Fibroblast of villous mesenchyme (primary cell): ENCODE measurements at places on chromosomes 12 and 14. TPM values are rescaled to one million over a fixed set of nuclear protein-coding genes. Genes with fewer than 3 reads are reported as not detected.

DNA sequence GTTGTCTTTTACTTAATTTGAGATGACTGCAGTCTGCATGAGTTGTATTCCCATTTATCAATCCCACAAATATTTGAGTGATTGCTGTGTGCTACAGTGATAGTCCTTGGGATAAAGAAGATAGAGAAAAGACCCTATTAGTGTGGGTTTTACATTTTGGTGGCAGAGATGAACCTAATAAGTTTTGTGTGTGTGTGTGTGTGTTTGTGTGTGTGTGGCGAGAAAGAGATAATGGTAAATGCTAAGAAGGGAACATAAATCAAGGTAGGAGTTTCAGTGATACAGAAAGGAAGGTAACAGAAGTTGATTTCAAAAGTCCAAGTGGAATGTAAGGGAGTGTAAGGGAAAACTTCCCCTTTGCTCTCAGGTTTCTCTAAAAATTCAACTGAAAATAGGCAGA, 2.6 kb upstream of the DDX55 start:
- DNase-seq, result no peak

- DNase-seq, result no peak
These were observed 183.9 kb upstream of the PWP1 start for GRCh38 chr12:107501681-107502080.

- DNase-seq, result peak; percentile 88
These were observed 33.6 kb downstream of the CMKLR1 start for GRCh38 chr12:108305520-108305919.

GRCh38 chr12:107832441-107832840, 57.9 kb downstream of the ASCL4 start:
- no peak for DNase-seq

DNA sequence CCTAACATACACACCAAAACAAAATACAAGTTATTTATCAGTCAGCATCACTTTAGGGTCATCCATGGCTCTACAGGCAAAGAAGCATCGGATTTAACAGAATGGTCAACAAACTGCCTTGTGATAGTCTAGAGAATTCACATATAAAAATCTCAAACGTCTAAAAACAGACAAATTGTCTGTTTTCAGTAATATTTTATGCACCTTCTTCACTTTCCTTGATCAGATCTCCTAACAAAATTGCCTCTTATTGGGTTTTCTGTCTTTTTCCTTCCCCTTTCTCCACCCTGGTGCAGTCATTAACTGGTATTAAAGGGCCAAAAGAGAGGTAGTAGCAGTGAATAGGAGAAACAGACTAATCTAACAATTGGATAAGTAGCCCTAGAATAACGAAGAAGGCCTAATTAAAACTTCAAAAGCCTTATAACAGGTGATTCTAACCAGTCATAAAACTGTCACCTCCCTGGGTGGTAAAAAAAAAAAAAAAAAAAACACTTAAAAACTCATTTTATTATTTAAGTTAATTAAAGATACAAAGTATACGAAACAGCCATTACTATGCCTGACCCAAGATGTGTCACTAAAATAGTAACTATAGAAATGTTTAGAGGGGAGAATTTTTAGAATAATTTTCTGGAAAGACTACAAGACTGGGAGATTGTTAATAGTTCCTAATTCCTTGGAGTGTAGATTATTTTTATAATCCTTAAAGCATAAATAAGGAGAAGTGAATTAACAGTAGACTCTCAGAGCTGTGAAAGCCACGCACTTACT, 1.5 kb downstream of the KIF21A start:
- no peak for DNase-seq

DNA sequence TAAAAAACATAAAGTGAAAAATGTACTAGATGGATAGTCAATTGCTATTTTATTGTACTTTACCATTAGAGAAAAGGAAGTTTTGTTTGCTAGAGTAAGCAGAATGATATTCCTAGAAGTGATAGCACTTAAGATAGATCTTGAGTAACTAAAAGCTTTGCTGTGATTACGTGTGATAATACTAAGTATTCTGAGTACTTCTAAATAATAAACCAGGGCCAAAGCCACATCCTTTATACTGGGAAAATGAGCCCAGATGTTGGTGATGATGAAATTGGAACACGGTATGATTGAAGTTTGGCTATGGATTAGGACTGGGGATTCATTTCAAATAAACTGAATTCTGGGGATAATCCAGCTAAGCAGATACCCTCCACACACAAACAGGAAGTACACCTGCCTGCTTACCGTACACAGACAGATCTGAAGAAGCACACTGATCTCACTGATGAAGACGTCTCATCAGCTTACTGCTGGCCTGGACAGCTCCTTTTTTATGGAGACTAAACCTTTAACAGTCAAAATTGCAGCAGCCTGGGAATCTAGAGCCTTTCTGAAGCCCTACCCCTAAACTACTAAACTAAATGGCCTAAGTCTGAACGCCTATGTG, 199.8 kb downstream of the LRFN5 start:
- DNase-seq, result no peak

- DNase-seq, result peak; percentile 75
These were observed 19.1 kb downstream of the BBOF1 start for GRCh38 chr14:74038020-74038859.

GRCh38 chr14:105324080-105324778, 9.7 kb downstream of the PACS2 start:
- no peak for DNase-seq

DNA sequence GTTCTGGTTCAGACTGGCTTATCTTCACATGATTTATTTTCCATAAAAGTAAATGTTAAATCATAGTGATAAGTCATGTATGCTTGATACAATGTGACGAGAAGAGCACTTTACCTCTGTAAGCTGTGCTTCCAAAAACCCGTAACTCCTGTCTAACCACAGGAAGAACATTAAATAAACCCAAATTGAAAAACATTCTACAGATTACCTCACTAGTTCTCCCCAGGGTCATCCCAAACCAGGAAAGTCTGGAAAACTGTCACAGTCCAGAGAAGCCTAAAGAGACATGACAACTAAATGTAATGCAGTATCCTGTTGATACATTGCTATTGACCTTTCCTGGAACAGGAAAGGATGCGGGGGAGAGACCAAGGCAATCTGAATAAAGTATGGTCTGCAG, 32.5 kb upstream of the DUSP6 start:
- no peak for DNase-seq

Gene TDP1
- 17.4 and 24.2 TPM in 2 replicates for total RNA-seq

Gene GYS2
- total RNA-seq, result not detected in 2 replicates

Gene RNASE3
- not detected in 2 replicates for total RNA-seq
